Adrenal gland (tissue), 19 donors: ENCODE measurements at places on chromosomes 6 and 20. TPM values are rescaled to one million over a fixed set of nuclear protein-coding genes. Genes with fewer than 3 reads are reported as not detected.

The GINS1 gene
- total RNA-seq = 0.30 TPM

The TDP2 gene
- total RNA-seq = 35.2 TPM

- DNase-seq = no peak
These were observed 18.0 kb downstream of the STX7 start for GRCh38 chr6:132494954-132495353.

The PCK1 gene
- 2.2 TPM for total RNA-seq

DNA sequence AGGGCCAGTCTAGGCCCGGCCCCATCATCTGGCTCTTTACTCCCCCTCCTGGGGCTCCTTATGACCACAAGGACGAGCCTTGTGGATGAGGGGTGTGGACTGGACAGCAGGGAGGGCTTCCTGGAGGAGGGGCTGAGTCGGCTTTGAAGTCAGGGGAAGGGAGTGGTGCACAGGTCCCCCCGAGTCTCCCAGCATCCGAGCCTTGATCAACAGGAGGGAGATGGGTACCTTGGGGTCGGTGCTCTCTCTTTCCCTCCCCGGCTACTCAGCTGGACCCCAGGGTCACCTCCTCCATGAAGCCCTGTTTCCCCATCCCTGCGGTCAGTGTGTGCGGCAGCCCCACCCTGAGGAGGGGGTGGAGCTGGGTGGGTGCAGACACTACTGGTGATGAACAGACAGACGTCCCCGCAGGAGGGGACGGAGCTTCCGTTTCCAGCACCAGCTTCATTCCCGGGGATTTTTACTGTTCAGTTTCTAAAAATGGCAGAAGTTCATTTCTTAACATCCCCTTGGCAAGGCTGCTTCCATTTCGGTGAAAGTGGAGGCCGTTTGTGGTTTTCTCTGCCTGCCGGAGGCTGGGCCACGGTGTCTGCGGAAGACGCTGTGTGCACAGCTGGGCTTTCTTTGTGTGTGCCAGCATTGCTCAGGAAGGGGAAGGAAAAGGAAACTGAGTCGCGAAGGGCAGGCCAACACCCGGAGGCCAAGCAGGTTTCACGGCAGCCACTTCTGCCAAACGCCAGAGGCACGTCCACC, 19.6 kb downstream of the NTSR1 start:
- no peak for DNase-seq

GRCh38 chr6:158669145-158670035, 19.5 kb downstream of the SYTL3 start:
- DNase-seq = no peak

The CLPSL2 gene
- total RNA-seq = not detected

DNA sequence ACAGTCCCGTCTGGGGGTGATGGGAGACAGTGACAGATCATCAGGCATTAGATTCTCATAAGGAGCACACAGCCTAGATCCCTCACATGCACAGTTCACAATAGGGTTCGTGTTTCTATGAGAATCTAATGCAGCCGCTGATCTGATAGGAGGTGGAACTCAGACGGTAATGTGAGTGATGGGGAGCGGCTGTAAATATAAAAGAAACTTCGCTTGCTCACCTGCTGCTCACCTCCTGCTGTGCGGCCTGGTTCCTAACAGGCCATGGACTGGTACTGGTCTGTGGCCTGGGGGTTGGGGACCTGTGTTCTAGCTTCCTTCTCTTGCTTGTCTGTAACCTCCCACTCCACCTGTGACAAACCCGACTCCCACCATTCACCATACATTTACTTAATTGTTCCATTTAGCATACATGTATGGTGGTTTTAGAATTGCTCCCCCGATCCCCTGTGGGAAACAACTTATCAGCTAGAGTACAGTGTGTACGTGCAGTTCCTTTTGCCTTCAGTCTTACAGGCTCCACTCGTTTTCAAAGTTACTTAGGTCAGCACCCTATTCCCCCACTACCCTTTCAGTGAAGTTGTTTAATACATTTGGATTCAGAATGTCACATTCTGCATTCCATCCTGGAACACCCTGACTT, 4.0 kb downstream of the MANBAL start:
- DNase-seq = no peak

DNA sequence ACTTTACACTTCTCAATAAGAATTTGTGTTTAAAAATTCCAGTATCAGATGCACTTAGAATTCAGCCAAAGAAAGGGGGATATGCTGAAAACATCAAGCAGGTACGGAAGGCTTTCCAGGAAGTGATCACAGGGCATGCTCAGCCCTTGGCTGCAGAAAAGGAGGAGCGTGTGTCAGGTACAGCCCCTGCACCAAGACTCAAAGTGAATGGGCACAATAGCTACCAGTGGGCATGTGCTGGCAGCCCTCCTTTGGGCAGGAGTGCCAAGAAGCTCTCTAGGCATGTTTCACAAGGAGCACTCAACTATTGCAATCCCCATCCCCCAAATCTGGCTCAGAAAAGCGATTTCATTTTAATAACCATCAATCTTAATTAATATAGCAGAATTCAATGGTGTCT, 298.8 kb downstream of the GMDS start:
- DNase-seq = no peak

The GHRH gene
- total RNA-seq = not detected

The VGLL2 gene
- not detected for total RNA-seq

DNA sequence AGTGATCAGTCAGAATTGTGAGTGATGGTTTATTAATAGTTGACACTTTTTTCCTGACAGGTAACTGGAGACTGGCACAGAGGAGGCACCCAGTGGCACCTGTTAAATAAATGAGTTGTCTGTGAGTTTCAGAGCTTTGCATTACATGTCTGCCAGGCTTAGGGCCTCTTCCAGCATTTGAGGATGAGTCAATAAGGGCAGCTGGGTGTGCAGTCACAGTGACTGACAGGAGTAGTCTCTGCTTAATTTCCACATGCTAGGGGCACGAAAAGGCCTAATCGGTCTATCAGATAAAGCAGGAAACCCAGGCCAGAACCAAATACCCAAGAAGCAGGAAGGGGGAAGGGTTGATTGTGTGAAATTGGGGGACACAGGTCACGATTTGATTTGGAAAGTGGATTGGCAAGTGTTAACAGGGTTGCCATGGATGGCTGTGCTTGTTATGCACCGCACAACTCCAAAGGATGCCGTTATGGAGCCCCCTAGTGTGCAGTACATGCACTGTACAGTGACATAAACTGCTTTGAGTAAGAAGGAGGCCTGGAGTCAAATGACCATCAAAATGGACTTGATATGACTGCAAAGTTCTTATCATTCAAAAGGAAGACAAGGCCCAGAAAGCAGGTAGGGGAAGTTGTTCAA, 111.9 kb upstream of the GGTLC1 start:
- peak; percentile 60 for DNase-seq

DNA sequence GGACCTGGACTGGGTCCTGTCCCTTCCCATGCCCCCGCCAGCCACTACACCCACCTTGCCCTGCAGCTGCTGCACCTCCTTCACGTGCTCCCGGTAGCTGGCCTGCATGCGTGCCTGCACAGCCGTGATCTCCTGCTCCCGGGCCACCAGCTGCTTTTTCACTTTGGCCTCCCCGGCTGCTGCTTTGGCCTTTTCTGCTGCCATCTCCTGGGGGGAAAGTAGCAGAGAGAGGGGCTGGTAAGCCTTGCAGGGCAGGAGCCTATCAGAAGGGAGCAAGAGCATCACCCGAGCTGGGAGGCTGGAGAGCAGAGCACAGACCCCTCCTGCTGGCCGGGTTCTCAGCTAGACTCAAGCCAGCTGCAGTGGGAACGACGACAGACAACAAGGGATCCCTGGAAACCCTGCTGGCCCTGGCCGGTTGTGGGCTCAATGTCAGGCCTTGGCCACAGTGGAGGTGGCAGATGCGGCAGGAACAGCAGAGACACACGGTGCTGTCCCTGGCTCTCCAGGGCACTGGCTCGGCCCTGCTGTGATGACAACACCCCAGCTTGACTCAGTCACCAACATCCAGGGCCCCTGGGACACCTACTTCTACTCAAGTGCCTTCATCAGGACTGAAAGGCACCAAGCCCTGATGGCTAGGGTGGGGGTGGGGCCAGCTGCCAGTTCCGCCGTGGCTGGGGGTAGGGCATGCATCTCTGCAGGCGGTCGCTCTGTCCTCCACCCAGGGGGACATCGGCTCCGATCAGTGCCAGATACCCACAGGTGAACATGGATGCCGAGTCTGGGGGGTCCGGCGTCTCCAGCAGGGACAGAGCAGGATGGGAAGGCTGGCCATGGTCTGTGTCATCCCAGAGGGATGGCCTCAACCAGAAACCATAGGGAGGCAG, 45.3 kb downstream of the RRBP1 start:
- DNase-seq = peak; percentile 53

DNA sequence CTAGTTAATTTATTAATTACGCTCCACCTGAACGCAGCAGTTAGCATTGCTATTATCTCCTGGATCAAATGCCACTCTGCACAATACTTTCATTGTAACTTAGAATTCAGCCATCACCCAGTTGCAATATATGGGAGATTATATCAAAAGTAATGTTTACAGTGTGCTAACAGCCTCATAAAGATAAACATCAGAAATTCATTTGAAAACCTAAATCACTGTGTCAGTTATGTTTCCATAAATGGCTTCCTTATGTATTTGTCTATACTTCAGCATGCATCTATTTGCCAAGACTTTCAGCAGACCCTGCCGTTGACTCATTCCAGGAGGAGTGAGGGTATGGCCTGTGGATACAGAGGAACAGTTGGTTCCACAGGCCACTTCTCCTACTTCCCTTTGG, 300.1 kb downstream of the TFAP2B start:
- no peak for DNase-seq

DNA sequence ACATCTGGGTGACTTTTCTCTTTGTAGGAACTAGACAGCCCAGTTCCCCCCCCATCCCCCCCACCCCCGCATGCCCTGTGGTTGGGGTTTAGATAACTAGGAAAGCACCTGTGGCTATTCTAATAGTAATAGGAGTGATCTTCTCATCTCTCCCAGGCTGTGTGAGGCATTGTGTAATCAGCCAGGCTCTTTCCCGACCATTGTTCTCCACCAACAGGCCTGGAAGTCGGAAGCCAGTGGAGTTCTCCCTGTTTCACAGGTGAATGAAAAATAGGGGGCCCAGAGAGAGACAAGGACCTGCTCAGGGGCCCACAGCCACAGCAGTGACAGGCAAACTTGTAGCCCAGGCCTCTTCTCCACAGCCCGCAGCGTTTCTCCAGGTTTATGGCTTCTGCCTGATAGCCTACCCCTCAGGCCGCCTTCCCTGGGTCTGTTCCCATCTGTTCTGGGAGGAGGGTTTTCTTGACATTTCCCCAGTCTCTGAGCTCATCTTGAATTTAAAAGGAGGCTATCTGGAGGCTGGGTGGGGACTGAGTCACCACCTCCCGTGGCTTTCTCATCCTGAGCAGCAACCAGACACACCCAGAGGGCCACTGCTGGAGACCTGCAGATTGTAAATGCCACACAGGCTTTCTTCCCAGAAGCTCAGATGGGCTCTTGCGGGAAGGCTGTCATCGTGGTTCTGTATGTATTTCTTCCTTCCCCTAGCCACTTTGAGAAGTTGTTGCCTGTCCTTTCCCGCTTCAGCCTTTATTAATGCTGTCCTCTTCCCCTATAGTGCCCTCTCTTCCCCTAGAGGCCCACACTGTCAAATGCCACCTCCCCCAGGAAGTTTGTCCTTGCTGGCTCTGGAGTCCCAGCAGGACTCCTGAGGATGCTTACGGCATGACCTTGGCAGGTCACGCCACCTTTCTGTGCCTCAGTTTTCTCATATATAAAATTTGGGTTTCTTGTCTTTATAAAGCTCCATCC, 75.9 kb upstream of the MYL9 start:
- DNase-seq = peak; percentile 80

The OR2H1 gene
- total RNA-seq = not detected

DNA sequence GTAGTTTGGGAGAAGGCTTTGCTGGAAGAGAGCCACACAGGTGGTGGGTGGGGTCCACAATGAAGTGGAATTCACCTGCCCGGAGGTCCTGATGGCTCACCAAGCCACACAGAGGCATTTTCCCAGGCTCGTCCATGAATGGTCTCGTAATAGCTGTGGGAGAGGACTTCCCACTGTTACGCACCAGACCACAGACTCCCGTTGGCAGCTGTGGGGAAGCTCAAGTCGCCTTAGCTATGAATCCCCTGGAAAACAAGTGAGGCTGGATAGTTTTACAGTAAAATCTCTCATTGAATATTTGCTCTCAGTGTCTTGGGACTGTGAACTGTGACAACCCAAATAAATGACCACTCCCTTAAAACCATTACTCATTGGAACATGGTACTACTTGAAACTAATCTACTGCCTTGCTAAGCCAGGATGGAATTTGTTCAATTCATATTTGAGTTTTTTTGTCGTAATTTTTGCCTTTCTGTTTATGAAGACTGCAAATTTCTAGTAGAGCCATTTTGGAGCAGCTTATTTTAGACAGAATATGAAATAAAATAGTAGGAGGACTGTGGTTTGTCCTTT, 79.4 kb downstream of the JAG1 start:
- DNase-seq = no peak

GRCh38 chr20:50572938-50573777, 63.0 kb downstream of the PTPN1 start:
- DNase-seq = peak; percentile 90

DNA sequence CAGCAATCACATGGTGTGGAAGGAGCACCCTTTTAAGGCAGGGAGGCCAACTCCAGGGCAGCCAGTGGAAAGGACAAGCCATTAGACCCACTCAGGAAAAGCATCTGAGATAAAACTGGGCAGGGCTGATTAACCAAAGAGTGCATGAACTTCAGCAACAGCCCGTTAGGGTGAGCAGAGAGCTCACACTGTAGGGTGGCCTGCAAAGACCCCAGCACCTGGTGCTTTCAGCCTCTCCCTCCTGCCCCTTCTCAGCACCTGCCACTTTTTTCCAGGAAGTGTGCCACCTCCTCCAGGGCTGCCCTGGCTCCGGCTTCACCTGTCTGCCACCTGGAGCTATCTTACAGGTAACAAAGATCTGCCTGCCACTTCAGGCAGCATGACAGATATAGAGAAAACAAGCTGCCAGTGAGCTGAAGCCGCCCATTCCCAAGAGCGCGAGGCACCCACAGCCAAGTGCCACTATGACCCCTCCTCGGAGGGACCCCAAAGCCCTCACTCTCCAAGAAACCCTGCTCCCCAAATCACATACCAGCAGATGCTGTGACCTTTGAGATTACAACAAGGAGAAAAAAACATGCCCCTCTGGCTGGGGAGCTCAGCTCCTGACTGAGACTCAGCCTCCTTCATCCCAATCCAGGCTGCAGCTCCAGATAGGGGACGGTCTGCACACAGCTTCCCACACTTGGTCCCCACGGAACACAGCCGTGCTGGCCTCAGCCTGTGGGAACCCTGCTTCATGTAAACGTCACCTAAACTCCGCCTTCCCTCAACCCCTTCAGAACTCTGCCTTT, 71.2 kb downstream of the ABHD12 start:
- no peak for DNase-seq

The LY6G5C gene
- 1.7 TPM for total RNA-seq

The TRDN gene
- total RNA-seq = 0.06 TPM

GRCh38 chr6:166162599-166163342, 4.9 kb downstream of the TBXT start:
- DNase-seq = no peak

DNA sequence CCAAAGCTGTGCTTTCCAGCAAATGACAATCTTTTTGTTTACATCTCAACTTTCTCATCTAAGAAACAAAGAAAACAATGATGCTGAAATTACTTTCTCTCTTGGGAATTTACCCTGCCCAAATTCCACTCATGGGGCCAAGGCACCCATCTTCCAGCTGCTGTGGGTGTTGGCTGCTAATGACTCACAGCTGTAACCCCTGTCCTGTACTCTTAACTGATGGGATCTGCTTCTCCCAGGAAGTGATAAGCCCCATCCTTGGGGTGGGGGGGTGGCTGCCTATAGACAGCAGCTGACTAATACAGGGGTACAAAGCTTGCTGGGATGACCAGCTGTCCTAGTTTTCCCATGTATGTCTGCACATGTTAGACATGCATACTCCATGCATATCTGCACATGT, 938.6 kb downstream of the C6orf118 start:
- DNase-seq = no peak

- no peak for DNase-seq
These were observed 142.3 kb downstream of the TFAP2A start for GRCh38 chr6:10272591-10272990.

The DDR1 gene
- 48.2 TPM for total RNA-seq
